IPS-NIHi11 (cell line): ENCODE measurements at places on chromosomes 1 and 21.

DNA sequence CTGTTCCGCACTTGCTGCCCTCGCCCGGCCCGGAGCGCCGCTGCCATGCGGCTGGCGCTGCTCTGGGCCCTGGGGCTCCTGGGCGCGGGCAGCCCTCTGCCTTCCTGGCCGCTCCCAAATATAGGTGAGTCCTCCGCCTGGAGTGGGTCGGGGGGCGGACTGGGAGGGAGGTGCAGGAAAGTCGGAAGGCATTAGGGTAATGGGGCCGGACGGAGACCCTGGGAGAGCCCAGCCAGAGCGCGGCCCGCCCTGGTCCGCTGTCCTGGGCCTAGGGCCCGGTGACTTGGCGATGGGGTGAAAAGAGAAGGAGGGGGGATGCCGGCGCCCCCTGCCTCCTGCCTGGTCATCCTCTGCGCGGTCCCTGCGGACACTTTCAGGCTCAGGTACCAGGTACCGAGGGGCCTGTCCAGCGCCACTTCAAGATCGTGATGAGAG, 243 bp downstream of the ADAM15 start:
- DNase-seq, result no peak

DNA sequence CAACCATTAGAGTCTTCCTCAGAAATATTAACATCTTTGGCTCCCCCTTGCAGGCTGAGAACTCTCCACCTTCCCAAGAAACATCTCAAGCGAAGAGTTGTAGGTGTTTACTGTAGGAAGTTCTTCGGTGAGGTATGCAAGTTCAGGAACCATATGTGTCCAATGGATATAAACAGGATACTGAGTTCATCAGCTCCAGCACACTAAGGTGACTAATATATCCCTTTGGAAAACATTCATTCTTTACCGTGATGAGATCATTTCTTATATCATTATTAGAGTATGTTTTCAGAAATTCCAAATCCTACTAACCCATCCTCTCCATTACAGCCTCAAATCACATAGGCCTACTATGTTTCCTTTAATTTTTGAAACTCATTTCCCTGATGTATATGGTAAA, 37.3 kb upstream of the PRMT6 start:
- no peak for DNase-seq

GRCh38 chr1:24122776-24123175, 10.8 kb upstream of the MYOM3 start:
- DNase-seq, result no peak

- peak; percentile 93 for DNase-seq
These were observed 1.2 kb downstream of the GPR153 start for GRCh38 chr1:6259491-6260362.

- no peak for DNase-seq
These were observed 9.7 kb upstream of the CTSS start for GRCh38 chr1:150775276-150775675.

DNA sequence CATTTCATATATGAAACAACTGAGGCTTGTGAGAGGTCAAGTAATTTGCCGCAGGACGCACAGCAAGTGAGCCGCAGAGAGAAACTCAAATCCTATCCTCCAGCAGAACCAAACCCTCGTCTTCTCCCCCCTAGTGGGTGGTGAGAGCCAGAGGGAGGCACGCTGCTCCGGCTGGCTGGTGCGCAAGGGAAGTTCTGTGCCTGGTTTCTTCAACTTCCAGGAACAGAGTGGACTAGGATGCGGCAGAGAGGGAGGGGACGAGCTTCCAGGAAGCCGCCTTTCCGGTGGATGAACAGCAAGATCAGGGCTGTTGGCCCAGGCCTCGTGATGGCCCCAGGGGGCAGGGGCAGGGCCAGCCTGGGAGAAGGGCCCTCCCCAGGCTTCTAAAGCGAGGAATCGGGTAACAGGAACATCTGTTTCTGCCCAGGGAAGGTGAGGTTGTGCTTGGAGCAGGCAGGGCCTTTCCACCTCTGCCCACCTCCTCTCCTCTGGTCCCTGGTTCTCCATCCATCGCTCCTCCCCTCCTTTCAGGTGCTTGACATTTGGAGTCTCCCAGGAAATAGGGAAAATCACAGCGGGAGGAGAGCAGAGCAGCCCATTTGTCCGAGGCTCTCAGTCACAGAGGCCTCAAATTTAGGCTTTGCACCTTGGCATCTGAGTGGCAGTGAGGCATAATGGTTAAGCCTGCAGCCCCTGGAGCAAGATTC, 16.8 kb upstream of the PDIK1L start:
- peak; percentile 81 for DNase-seq

- DNase-seq, result no peak
These were observed 99.9 kb upstream of the SGIP1 start for GRCh38 chr1:66434096-66434495.

DNA sequence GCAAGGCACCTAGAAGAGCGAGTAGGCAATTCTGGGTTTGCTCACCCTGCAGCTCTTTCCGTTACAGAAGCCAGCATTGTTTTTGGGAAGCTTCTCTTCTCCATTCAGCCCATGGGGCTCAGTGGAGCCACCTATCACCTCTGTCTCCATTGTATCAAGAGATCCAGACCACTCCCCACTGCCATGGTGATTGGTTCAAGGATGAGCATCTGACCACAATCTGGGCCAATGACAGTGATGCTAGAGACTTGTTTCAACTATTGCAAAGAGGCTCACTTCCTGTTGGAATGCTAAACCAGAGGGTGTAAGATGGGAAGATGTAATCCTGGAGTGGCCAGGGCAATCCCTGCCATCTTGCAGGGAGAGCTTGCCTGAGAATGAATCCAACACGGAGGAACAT, 6.6 kb downstream of the SPATA21 start:
- DNase-seq, result peak; percentile 82

GRCh38 chr1:37752583-37753471, 12.1 kb downstream of the EPHA10 start:
- DNase-seq, result peak; percentile 89

DNA sequence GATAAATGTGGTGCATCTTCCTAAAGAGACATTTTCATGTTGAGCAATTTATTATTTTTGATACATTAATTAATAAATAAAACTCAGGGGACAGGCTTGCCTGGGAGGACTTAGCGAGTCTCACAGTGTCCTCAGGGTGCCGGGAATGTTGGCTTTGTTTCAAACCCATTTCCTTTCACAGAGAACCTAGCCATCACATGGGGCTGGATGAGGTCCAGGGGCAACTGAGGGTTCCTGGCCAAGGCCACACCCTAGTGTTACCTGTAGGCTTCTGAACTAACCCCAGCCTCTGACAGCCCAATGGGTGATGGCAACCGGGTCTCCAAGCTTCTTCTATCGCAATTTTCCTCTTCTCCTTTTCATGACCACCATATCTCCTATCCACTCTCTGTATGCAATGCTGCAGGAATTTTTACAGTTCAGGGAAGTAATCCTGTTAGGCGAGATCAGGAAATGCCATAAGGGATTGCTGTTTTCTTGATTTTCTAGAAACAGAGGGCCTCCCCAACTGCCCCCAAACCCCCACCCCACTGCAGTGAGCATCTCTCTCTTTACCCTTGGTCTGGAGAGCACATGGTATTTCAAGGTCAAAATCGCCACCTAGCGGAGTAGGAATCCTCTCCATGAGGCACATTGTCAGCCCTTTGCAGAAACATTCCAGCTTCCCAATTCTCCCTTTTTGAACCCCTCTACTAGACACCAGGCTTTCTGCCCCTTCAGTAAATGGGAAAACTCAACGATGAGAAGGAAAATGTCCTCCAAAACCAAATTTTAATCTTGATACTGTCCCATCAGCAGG, 22.1 kb upstream of the SMYD3 start:
- DNase-seq, result no peak

GRCh38 chr1:31815752-31816500, at the start of gene SPOCD1:
Gene SPOCD1 (minus strand): TSS chr1:31816022. CDS start chr1:31815333, 689 bp downstream.
- DNase-seq, result peak; percentile 96

GRCh38 chr1:83912876-83913275, 86.1 kb downstream of the TTLL7 start:
- no peak for DNase-seq

- DNase-seq, result no peak
These were observed 271.2 kb downstream of the ZP4 start for GRCh38 chr1:237619553-237619952.

- no peak for DNase-seq
These were observed 112.2 kb downstream of the DHRS3 start for GRCh38 chr1:12505639-12506280.

- DNase-seq, result no peak
These were observed 82.7 kb downstream of the BCAR3 start for GRCh38 chr1:93598861-93599439.

- no peak for DNase-seq
These were observed 349.5 kb upstream of the VAMP3 start for GRCh38 chr1:7421471-7422075.

DNA sequence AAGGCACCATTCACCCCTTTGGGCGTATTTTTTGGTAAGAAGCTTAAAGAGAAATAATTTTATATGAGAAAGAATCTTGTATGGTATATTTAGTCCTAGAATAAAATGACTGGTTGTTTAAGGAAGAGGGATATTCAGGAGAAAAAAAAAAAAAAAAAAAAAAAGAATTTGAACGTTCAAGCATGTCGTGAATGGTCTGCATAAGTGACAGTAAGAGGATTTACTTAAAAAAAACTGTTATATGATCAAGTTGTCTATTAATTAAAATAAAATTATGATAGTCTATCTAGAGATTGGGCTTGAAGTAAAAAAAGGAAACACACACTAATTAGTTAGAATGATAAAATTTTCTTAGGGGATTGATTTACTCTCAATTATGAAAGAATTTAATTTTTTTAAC, 11.7 kb upstream of the OR14I1 start:
- no peak for DNase-seq

GRCh38 chr1:18134324-18135046, 26.9 kb downstream of the IGSF21 start:
- no peak for DNase-seq

DNA sequence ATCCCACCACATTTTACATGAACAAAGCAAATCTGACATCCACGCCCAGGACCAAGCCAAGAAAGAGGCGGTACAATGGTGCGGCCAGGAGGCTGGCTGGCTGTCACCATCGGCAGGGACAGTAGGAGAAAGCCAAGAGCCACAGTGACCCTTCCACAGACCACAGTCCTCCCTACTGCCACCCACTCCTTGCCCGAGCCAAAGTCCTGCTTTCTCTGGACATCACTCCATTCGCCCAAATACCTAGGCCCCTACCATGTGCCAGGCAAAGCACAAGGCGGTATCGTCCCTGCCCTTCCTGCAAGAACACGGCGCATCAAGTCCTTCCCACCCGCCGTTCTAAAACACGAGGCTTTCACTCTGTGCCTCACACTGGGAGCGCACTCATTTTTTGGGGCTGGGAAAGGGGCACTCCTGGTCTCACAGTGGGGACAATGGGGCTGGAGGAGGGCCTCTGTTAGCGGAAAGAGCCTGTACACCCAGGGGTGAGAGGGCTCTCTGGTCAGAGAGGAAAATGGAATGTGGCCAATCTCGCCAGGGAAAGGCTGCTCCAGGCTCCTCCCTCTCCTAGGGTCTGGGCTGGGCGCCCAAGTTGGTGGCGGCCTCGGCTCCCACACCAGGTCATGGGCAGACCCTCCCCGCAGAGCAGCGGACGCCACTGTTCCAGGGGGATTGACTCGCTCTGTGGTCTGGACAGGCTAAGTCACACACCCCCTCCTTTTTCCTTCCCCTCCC, 26.5 kb downstream of the SSBP3 start:
- DNase-seq, result no peak

GRCh38 chr1:8116894-8117264, 90.8 kb upstream of the ERRFI1 start:
- DNase-seq, result no peak

DNA sequence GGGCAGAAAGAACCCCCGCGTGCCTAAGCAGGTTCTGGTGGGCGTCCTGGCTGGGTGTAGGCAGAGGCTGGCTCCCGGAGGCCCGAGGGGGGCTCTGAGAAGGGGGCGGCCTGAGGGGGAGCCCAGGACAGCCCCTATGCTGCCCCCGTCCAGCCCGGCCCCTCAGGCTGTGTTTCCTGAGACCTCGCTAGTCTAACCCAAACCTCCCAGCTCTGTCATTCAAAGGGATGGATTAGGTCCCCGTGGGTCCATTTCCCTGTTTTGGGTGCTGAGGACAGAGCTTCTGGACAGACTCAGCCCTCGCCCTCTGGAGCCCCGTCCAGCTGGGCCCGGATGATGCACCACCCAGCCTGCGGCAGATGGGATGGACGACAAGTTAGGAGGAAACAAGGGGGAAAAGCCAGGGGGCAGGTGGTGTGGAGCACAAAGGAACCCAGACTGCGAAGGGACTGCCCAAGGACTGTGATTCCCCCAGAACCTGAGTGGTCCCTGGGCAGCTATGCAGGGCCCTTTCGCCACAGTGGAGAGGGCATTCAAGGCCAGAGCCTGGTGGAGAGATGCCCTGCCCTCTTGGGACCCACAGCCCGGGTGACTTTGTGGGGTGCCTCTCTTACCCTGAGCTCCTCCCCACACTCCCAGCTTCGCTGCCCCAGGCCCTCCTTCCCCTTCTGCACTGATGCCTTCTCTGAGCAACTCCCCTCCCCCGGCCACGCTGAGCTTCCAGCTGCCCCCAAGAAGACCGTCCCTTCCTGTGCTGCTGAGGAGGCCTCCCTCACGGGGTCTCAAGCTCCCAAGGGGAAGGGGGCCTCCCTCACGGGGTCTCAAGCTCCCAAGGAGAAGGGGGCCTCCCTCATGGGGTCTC, 2.8 kb downstream of the HES4 start:
- peak; percentile 11 for DNase-seq

- DNase-seq, result no peak
These were observed 148.9 kb upstream of the ZNF648 start for GRCh38 chr1:182210417-182210816.

GRCh38 chr1:175803413-175803812, 60.0 kb upstream of the TNR start:
- no peak for DNase-seq

DNA sequence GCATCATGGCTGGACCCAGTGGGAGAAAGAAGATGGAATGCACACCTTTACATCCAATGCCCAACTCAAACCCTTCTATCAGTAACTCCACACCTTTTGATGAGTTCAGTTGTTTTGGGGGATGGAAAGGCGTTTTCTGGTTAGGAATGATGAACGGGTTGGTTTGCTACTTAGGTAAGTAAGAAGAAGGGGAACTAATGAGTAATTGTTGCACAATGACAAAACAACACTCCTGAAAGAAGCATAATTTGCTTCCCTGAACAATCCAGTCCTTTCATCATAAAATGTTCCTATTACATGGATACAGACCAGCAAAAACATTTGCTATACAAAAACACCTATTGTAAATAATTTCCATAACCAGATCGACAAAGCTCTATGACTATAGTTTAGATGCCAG, 35.9 kb upstream of the NFIA start:
- DNase-seq, result no peak

DNA sequence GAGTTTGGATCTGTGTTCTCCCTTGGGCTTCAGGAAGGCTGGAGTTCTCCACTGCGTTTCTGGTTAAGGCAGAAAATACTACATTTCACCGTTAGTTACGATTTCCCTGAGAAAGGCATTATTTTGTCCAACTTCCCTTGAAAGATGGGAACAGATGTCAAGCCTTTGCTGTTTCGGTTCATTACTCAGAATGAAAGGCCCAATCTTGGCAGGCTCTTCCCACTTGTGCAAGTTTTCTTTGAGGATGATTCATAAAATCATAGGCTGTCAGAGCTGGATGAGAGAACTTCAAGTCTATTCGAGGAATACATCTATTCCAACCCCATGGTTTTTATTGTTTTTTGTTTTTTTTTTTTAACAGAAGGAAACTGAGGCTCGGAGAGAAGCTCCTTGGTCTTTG, 205.2 kb downstream of the GRIK3 start:
- no peak for DNase-seq
